ENCODE measurements at places on chromosomes 1 and 21. TPM values are rescaled to one million over a fixed set of nuclear protein-coding genes. Genes with fewer than 3 reads are reported as not detected.
A peak's percentile ranks its signal among the peaks of the same experiment; 100 is the strongest.

The KRTAP7-1 gene
- total RNA-seq: not detected

DNA sequence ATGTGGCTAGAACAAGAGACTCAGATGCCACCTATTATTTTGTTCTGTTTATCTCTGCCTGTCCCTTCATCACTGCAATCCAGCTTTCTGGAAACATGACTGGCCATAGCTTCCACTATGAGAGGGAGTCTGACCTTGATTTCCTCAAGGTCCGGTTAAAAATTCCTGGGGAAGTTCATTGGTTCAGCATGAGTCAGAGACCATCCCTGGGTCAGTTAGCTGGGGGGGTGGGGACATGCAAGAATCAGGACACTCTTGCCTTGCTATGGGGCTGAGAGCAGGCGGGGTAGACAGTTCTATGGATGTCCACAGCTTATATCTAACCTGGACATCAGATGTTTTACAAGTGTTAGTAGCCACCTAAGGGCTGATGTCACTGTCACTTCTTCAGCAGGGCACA, 81.1 kb downstream of the TENT5C start:
- DNase-seq: peak; percentile 65

DNA sequence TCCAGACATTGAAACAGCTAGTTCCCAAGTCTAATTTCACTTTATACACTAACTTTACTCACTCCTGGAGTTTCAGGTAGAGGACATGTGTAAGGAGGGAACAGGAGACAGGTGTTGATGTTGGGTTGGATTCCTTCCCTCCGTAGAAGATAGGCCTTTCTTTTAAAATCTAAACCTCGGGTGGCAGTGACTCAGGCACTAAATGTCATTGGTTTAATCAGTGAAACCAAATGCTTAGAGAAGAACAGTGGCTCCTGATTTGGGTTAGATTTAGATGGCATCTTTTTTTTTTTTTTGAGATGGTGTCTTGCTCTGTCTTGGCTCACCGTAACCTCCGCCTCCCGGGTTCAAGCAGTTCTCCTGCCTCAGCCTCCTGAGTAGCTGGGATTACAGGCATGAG, 7.2 kb downstream of the CAP1 start:
- no peak for DNase-seq

- DNase-seq: no peak
Measured at GRCh38 chr1:198449261-198449660, 91.2 kb downstream of the ATP6V1G3 start.

- DNase-seq: peak; percentile 45
Measured at GRCh38 chr1:39996396-39997004, 41.6 kb downstream of the MFSD2A start.

GRCh38 chr1:3921765-3922164, 21.7 kb upstream of the C1orf174 start:
- no peak for DNase-seq

DNA sequence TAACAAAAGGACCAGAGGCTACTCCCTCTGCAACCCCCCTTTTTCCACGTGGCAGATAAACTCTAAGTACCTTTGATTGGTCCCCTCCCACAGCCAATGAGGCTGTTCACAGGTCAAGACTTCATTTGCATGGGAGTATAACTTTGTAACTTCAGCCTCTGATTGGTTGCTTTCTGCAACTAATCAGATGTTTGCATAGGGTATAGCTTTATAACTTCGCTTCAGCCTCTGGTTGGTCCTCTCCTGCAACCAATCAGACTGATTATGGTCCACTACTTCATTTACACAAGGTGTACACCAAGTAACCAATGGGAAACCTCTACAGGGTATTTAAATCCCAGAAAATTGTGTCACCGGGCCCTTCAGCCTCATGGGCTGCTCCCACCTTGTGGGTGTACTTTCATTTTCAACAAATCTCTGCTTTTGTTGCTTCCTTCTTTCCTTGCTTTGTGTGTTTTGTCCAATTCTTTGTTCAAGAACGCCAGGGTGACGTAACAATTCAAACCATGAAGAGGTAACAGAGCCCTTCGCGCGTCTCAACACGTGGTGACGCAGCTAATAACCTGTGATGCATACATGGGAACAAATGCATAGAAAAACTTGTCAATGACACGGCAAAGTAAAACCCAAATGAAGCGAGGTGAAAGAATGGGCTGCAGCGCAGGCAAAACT, 47.2 kb downstream of the VPS26C start:
- DNase-seq: no peak

GRCh38 chr1:154956544-154956941, 644 bp upstream of the PBXIP1 start:
- DNase-seq: no peak

DNA sequence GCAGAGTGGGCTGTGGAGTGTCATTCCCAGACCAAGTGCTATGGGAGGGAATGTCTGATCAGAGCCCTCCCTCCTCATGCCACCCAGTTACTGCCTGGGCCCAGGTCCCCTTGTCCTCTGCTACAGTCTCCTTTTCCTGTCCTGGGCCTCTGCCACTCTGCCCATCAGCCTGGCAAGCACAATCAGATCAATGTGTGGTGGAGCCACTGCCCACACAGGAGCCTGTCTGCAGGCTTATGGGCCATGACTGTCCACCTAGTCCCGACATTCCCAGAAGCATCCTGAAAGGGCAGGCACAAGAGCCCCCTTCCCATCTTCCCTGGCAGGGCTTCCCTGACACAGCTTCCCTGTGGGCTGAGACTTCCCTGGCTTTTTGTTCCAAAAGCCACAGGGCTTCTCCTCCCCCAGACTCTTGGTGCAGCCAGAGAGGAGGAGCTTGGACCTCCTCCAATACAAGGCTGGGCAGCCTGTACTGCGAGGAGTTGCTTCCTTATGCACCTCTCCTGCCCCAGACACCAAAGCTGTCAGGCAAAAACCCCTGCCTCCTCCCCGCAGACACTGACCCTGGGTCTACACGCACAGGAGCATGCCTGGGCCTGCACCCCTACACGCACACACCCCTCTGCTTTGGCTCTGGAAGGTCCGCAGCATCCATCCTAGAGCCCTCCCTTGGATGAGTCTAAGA, 29.2 kb upstream of the CNTN2 start:
- no peak for DNase-seq

DNA sequence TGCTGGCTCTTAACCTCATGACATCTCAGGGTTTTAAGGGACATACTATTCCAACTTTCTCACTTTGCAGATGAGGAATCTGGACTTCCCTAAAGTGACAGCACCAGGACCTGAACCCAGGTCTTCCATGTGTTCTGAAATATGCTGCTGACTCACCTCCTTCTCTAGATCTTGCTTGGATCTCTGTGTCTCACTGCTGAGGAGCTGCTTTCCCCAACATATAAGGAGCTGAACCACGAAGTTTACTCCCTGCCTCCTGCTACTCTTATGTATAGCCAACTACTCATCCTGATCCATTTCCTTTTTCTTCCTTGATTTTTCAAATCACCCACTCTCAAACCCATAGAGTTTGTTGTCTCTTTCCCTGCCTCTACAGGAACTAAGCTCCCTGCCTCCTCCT, 38.2 kb downstream of the ALG14 start:
- peak; percentile 61 for DNase-seq

The TMPRSS15 gene
- not detected for total RNA-seq

DNA sequence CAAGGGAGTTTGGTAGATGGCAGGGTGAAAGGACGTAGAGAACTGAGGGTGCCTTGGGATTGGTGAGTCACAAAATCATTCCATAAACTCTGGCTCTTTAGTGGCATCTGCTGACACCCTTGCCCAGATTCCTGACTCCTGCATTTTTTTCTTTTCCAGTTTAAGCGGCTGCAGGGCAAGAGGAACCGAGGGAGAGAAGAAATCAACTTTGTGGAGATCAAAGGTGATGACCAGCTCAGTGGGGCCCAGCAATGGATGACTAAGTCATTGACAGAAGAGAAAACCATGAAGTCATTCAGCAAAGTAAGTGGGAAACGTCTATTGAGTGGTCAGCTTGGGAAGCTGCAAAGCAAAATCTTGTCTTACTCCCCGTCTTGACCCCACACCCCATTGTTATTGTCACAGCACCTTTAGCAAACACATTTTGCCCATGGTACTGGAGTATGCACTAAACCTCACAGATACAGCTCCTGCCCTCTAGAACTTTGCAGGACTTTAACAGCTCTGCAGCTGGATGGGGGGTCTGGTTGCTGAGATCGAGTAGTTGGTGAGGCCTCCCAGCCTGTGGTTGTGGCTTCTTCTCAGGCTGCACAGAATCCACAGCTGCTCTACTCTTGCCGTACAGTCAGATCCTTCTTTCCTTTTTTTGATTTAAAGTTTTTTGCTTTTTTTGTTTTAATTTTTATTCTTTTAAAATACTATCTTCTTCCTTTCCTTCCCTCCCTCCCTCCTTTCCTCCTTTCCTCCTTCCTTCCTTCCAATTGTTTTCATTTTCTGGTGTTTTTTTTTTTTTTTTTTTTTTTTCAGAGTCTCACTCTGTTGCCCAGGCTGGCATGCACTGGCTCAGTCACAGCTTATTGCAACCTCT, 21.9 kb downstream of the SH2D2A start:
- DNase-seq: peak; percentile 41

The OR2L5 gene
- total RNA-seq: not detected

GRCh38 chr21:33908760-33909159, 6.8 kb downstream of the ATP5PO start:
- DNase-seq: no peak

DNA sequence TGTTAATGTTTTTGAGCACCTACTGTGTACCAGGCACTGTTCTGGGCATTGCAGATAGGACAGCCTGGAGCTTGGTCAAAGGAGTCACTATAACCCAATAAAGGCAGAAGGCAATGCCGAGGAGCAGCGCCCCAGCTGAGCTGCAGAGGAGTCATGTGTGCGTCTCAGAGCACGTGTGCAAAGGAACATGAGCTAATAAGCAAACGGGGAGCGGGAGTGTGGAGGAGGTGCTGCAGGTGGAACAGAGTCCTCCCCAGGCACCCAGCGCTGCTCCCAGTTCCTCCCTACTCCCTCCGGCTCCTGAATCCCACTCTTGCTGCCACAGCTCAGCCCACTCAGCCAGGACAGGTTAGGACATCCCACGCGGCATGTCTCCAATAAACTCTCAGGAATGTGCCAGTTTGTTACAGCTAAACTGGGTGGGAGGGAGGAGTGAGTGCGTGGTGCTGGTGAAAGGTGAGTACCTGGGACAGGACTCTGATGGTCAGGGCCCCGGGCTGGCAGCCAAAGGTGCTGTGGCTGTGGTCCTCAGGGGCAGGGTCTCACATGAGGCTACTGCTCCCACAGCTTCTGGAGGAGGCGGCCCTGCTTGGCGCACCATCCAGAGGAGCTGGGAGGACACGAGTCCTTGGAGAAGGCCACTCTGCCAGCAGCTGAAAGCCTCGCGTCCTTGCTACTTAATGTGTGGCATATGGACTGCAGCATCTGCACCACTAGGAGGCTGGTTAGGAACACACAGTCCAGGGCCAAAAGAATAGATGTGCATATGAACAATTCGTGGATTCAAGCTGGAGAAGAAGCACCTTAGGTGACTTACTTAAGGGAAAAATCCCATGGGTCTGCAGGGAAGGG, 52.3 kb downstream of the GRIK3 start:
- no peak for DNase-seq

DNA sequence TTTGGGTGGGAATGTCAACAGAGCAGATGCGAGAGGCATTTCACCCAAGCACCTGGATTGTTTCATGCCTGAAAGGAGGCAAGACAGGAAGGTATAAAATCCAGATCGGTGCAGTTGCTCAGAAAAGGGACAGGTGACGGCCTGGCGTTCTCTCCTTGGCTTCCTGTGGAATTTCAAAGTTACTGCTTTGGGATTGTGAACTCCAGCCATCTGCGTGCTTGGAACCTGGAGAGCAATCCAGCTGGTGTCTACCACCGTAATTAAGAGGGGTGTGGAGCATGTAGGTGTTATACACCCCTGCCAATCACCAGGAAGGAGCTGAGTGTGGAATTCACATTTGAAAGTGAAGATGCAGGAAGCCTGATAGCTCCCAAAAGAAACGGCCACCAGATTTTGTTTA, 286.1 kb downstream of the KIF26B start:
- no peak for DNase-seq

The NTMT2 gene
- not detected for total RNA-seq

The RAB25 gene
- total RNA-seq: not detected

GRCh38 chr1:117810553-117810952, 118.9 kb downstream of the GDAP2 start:
- no peak for DNase-seq

DNA sequence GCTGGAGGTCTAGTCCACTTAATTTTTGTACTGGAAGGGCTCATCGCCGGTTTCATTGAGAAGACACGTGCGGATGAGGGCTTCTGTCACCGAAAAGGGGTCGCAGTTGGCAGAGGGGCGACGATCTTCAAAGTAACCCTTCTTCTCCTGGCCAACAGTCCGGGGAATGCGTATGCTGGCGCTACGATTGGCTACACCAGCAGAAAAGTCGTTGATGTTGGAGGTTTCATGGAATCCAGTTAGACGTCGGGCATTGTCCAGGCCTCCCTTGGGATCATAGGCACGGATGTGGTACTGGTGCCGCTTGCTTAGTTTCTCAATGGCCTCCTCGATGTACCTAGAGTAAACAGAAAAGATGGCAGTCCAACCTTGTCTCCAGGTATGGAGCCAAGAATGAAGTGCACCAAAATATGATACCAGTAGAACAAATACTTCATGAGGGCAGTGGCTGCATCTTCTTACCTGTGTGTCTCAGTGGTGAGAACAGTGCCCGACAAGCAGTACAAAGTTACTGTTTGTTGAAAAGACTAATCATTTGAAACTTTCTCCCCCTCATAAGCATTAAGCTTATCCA, 7.1 kb downstream of the GLUL start:
- no peak for DNase-seq

The AADACL4 gene
- total RNA-seq: not detected

- DNase-seq: no peak
Measured at GRCh38 chr1:204449678-204450280, 38.2 kb upstream of the PPP1R15B start.

DNA sequence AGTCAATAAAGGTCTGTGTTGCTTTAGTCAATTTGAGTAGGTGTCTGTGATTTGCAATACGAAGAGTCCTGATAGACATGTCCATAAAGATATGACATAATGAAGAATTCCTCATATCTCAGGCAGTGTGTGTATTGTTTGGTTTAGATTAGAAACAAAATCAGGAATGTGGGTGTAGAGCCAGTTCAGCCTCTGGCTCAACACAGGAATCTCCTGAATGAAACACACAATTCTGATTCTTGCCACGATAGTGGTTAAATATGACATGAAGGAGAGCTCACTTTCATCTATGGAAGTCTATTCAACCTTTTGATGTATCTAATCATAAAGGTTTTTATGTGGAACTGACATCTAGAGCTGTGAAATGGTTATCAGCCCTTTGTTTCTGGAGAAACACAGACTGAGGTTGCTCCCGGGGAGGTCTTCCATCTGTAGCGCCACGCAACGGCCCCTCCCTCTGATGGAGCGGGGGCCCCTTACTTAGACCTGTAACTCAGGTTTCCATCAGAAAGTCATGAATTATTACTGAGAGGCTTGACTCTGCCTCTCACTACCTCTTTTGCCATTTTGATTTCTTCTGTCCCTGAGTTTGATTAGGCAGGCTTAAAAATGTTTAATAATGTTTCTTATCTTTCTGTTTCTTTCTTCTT, 19.5 kb downstream of the TSPAN2 start:
- DNase-seq: peak; percentile 14

DNA sequence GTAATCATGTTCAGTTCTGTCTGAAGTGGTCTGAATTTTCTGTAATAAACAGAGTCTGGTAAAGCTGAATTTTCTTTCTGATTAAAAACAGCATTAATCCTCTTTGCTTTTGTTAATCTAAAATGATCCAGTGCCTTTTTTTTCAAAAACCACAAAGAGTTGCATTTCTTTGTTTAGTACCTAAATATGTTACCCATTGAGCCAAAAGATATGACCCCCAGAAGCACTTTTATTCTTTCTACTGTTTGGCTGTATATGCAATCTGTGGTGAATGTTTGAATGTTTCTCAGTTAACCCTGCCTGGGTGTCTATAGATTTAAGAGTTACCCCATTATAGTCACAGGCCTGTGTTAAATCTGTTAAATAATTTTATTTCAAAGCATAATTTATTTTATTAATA, 394.8 kb downstream of the PTPRC start:
- DNase-seq: no peak

The IL20 gene
- not detected for total RNA-seq

Data from IMR-90 (cell line).